ENCODE measurements at places on chromosomes 7 and 10.
A peak's percentile ranks its signal among the peaks of the same experiment; 100 is the strongest.

- DNase-seq, result no peak
These were observed 107.8 kb downstream of the SRI start for GRCh38 chr7:88111954-88112471.

- no peak for DNase-seq
These were observed 64.5 kb downstream of the CH25H start for GRCh38 chr10:89142590-89142989.

DNA sequence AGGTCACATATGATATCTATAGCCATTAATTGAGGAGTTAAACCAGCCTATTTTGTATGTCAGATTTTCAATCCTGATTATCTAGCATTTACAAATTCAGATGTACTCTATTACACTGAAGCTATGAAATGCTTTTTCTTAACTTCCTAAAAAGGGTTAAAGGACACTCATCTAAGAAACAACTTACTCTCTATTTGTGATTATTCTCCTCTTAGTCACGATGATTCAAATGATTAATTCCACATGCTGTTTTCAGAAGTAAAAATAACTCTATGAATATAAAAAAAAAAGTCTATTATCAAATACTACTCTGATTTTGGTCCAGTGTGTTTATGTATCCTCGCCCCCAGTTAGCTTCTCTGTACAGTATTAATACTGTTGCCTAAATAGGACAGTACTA lies 1199.9 kb downstream of the GATA3 start:
- DNase-seq, result no peak

- no peak for DNase-seq
These were observed 2.3 kb downstream of the CALU start for GRCh38 chr7:128741491-128741890.

- DNase-seq, result no peak
These were observed 199.9 kb upstream of the GRB10 start for GRCh38 chr7:50982626-50983025.

GRCh38 chr7:26425655-26426054 lies 134.0 kb downstream of the SNX10 start:
- no peak for DNase-seq

- no peak for DNase-seq
These were observed 164.2 kb upstream of the ITGB1 start for GRCh38 chr10:33122014-33122809.

- DNase-seq, result no peak
These were observed 11.1 kb upstream of the HERPUD2 start for GRCh38 chr7:35705932-35706461.

DNA sequence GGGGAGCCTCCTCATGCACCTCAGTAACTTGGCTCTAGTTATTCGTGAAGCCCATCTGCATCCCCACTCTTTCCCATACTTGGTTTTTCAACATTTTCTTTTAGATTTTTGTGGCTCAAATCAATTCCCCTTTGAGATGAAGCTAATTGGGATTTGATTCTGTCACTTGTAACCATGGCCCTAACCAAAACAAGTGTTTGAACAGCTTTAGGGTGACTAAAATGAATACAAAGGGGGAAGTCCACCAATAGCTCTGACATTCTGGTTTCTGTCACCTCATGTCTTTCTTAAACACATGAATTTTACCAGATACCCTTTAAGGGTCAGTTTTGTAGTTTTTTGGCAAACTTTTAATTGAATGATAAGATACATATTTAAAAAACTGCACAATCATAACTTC lies 87.0 kb downstream of the PCGF5 start:
- DNase-seq, result no peak

DNA sequence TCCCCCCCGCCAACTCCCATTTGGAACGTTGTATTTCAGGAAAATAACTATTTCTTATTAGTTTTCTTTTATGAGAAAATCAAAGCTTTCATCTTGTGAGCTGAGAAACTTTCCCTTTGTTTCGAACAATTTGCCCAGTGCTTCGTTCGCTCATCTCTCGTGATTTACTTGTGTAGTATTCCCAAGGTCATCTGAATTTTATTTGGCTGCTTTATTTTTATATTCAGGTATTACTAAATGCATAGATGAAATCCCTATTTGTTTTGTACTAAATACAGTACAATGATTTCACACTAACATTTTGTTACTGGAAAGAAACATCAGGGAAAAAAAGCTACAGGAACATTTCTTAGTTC lies 12.0 kb upstream of the EBLN1 start:
- no peak for DNase-seq

- peak; percentile 42 for DNase-seq
These were observed 91.2 kb downstream of the GTF2IRD1 start for GRCh38 chr7:74544706-74545469.

DNA sequence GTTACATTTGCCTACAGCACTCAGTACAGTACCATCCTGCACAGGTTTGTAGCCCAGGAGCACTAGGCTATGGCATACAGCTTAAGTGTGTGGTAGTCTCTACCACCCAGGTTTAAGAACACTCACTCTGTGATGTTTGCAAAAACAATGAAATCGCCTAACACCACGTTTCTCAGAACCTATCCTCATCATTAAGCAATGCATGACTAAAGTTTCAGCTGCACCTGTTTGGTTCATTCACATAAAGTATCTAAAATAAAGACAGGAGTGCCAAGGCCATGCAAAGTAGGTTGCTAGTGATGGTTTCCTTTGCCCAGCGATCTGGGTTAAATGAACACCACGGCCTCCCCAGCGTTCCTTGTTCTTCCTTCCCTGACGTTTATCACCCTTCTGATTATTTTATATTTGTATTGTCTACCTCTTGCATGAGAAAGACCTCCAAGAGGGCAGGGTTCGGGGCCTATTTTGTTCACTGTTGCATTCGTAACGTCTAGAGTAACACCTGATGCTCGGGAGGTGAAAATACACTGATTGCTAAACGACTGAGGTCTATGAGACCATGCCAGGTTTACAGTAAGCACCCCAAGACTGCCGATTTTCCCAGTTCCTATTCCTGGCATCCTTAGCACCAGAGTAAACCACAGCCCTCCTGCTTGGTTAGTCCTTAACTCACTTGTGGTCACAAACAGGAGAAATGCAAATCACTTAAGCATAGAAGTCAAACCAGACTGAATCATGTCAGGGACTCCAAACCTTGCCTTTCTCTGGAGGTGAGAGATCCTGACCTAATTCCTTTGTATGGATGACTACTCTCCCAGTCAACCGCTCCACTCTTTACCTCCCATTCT lies 204.1 kb upstream of the NFE2L3 start:
- DNase-seq, result no peak

- no peak for DNase-seq
These were observed 36.8 kb downstream of the CCM2 start for GRCh38 chr7:45036796-45037195.

GRCh38 chr7:141654551-141654950 lies 47.4 kb downstream of the DENND11 start:
- peak; percentile 32 for DNase-seq

DNA sequence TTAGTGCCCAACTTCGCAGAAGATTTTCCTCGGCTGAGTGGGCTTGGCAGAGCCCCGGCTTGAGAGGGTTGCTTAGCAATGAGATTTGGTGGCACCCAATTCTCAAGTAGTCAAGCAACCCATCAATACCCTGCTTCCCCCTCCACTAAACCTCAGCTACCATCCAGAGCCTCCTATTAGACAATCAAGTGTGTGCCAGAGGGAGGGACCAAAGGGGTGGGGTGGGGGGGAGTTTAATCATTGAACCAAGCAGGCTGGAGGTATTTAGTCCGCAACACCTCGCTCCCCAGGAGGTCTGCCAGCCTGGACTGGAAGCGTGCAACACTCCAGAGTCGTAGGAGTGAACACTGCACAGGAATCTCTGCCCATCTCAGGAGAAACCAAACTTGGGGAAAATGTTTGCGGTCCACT lies at the start of gene HKDC1:
TSS of gene HKDC1 (plus strand) at position 292 of the 411 bp plus-strand sequence. CDS start at position 396, 104 bp downstream.
- DNase-seq, result no peak

DNA sequence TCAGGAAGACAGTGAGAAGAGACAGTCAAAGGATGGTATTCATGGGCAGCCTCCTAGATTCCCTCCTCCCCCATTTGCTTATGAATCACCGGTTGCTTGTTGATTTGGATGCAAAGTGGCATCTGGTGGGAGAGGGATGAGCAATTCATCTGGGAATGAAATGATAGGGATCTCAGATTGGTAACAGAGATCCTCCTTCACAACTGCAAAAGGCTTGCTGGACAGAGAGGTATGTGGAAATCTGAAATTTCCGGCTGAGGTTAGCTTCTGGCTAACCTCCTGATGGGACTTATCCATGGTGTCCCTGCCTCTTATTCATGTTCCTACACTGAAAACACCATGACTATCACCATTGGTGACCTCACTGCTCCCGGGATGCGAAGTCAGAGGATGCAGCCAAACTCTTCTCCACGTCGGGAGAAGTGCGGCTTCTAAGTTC lies 48.4 kb upstream of the PODXL start:
- DNase-seq, result no peak

GRCh38 chr10:77975086-77975666 lies 48.6 kb upstream of the DLG5 start:
- no peak for DNase-seq

DNA sequence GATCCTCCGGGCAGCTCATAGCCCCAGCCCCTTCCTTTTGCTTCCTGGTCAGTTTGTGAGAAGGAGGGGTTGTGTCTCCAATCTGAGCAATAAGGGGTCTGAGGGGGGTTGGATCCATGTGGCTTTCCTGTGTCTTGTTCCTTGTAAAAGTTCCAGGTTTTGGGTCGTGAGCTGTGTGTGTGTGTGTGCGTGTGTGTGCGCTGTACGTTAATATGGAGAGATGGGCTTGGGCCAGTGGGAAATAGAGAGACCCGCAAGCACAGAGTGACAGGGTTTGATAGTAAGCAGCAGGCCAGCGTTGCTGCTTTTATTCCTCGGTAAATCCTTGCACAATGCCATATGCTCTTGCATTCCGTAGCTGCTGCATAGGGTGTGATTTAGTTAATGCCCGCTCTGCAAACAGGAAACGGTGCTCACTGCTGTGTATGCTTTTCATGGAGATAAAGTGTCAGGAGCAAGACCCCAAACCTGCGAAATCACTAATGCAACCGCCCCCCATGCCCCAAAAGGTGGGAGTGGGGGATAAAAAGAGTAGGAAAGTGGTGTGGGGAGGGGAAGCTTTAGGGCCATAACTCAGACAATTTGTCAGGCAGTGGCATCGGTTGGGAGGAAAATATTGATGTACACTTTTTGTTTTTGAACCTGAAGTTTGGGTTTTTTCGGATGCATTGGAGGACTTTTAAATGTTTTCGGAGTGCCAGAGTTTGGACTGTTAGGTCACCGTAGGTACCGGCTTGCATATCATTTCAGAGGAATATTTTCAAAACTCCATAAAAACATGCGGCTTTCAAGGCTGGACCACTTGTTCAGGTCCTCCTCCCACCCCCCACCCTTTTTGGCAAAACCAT lies 108.7 kb downstream of the TCF7L2 start:
- no peak for DNase-seq

- no peak for DNase-seq
These were observed 107.7 kb downstream of the CACNA2D1 start for GRCh38 chr7:82335927-82336326.

DNA sequence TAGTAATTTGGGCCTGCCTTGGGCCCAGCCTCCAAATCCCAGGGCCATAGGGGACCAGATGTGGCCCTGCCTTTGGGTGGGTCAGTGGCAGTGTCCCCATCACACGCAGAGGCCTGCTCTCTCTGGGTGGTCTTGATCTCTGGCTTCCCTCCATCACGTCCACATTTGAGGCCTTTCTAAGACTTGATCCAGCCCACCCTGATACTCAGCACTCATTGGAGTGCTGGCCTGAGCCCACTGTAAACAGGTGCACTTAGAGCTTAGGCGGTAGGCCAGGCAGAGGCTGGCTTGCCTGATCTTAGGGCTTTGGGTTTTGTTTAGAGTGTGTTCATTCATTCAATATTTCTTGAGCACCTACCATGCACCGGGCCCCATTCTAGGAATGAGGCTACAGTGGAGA lies 52.6 kb downstream of the TBATA start:
- DNase-seq, result no peak

DNA sequence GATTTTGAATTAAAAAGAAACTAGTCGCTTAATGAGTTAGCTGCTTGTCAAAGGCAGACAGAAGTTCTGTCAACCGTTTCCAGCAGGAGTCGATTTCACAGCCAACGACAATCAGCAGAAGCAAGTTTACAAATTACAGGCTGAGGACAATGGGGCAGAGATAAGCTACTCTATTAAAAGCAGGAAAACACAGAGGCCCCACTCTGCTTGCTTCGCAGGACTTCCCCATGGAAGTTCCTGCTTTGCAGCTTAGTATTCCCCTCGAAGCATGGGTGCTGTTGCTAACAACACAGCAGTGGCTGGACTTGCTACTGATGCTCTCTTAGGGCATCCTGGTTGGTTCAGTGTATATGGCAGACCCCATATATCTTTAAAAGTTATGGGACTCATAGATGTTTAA lies 50.8 kb upstream of the KLF6 start:
- DNase-seq, result no peak

- DNase-seq, result no peak
These were observed 108.9 kb upstream of the FAM3C start for GRCh38 chr7:121505021-121505420.

- peak; percentile 38 for DNase-seq
These were observed 40.4 kb downstream of the PROSER2 start for GRCh38 chr10:11863353-11864109.

All from activated T-cell treated with anti-CD3 and anti-CD28 coated beads for 48 hours (primary cell).